ENCODE measurements at places on chromosomes 13 and 19. TPM values are rescaled to one million over a fixed set of nuclear protein-coding genes. Genes with fewer than 3 reads are reported as not detected.
A peak's percentile ranks its signal among the peaks of the same experiment; 100 is the strongest.

GRCh38 chr19:51688671-51689571, 4.2 kb upstream of the SPACA6 start:
- peak; percentile 92 for DNase-seq

GRCh38 chr13:49615836-49616675, 12.3 kb upstream of the ARL11 start:
- no peak for DNase-seq

DNA sequence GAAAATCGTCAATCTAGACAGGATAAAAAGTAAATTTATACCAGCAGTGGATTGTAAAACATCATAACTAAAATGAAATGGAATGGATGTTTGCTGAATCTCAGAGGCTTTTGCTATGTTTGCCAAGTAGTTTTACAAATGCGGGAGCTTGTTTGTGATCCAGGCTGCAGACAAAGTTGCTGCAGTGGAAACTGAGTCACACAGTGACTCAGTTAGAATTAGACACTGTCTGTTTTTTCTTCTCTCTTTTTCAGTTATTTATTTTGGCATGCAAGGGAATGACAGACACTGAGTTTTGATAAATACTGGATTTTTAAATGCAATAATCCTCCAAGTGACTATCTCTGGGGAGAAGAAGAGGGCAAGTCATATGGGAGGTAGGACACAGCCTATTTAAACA, 4.6 kb upstream of the PNMA8A start:
- DNase-seq, result no peak

Gene RINL
- 3.7 TPM for total RNA-seq

Measured in left ventricle myocardium inferior (tissue), 1 donor.